ENCODE measurements at places on chromosomes 1 and 21. TPM values are rescaled to one million over a fixed set of nuclear protein-coding genes. Genes with fewer than 3 reads are reported as not detected.

The HSD3B1 gene
- not detected for total RNA-seq

DNA sequence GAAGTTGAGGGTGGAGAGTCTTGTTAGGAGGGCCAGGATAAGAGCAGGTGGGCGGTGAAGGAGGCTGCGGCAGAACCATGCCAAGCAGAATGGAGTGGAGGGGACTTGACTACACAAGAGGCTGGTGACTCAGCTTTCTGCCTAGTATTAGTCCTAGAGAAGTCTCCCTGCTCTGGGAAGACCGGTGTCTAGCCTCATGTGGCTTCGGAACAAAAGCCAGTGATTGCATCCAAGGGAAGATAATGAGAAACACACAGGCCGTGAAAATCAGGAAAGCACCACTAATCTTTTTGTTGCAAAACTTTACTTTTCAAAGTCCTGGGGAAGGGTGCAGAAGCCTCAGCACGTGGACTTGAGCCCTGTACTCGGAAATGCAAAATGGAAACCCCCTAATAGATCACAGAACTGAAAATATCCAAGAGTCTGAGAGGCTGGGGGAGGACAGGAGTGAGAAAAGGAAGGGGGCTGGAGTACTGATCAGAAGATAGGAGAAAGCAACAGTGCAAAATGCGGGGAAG is 31.4 kb downstream of the DDR2 start:
- no peak for DNase-seq

The NEGR1 gene
- total RNA-seq = 0.20 TPM

- no peak for DNase-seq
Observed at GRCh38 chr1:90746857-90747256, 29.8 kb upstream of the BARHL2 start.

- DNase-seq = peak; percentile 89
Observed at GRCh38 chr1:154328318-154329151, 3.2 kb downstream of the ATP8B2 start.

The ITLN2 gene
- total RNA-seq = not detected

DNA sequence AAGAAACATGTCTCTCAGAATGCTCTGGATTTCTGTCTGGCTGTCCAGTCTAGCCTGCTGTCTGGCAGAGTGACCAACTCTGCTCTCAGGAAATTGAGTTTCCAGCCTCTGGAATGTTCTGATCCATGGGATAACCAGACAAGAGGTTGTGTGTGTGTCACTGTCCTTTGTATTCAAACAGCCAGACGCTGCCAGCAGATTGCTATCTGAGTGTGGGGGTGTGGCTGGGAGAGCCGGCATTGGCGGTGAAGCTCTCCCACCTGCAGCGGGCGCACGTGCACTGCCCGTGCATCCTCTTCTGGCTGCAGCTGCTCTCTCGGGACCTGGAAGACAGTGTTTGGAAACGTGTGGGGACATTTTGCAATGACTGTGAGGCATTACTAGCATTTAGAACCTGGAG is 26.1 kb downstream of the PKP1 start:
- peak; percentile 95 for DNase-seq

The FAM72A gene
- 0.23 TPM for total RNA-seq

DNA sequence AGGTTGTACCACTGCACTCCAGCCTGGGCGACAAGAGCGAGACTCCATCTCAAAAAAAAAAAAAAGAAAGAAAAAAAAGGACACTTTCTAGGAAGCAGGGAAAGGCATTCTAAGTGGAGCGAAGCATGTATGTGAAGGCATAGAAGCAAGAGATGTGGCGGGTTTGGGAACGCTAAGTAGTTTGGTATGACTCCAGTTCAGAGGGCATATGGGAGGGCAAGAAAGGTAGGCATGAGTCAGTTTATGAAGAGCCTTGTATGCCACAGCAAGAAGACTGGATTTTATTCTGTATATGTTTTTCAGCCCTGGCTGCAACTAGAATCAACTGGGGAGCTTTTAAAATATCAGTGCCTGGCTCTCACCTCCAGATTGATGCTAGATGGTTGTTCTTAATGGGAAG is 4.4 kb upstream of the ELOVL1 start:
- DNase-seq = no peak

The TDRKH gene
- total RNA-seq = 2.2 TPM

The TRABD2B gene
- total RNA-seq = 15.1 TPM

The AUNIP gene
- total RNA-seq = not detected

All from left lobe of liver (tissue), 2 donors.